AG09309 (cell line): ENCODE measurements at places on chromosomes 16 and 17.

DNA sequence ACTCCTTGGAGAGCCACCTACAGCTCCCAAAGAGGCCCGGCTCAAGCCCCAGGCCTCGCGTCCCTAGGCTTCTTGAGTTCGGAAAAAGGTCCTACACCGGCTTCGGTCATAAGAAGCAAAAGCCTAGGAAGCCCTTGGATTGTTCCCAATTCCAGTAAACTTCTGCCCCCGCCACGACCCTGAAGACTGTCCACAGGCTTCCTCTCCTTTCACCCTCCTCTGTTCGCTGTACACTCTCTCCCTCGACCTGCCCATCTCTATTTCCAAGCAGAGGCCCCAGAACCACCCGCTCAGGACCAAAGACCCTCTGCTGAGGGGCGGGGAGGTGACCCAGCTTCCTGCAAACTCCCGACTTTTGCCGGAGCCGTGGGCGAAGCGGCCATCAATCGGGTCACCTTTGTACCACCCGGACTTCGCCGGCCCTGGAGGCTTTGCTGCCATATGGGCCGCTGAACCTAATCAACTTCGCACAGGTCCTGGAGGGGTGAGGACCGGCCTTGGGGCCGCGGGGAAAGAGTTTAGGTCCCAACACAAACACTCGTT, 2.7 kb downstream of the HOXB2 start:
- no peak for DNase-seq

DNA sequence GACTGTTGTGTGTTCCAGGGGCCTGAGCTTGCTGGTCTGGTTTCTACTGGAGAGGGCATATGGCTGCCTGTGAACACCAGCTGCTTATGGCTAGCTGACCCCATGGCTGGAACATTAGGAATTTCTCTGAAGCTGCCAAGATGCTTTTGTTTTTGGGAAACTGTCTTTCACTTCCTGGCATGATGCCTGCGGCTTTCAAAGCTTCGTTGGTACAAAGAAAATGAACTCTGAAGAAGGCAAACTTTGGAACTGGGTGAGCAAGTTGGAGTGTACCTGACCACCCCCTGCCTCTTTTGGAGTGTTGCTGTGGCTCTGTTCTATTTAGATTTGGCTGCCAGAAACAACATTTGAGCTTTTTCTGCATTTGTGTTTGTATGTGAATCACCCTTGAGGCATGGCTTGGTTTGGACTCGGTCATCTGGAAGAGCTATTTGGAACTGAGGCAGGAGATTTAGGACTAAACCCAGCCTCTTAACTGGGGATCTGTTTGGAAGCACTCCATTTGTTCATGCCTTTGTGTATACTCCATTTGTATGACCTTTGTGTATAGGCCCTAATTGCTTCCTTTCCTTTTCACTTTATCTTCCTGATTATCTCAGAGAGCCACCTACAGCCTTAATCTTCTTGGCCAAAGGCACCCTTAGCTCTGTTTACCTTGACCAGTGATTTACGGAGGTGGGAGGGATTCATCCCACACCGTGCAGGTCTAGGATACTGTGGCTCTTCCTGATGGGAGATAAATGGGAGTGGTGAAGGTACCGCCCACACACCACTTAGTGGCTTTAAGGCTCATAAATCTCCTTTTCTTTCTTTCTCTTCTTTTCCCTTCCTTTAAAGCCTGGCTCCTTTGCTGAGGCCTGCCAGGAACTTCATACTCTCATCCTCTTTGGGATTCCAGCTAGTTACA, 7.3 kb upstream of the CPHXL start:
- peak; percentile 21 for DNase-seq

DNA sequence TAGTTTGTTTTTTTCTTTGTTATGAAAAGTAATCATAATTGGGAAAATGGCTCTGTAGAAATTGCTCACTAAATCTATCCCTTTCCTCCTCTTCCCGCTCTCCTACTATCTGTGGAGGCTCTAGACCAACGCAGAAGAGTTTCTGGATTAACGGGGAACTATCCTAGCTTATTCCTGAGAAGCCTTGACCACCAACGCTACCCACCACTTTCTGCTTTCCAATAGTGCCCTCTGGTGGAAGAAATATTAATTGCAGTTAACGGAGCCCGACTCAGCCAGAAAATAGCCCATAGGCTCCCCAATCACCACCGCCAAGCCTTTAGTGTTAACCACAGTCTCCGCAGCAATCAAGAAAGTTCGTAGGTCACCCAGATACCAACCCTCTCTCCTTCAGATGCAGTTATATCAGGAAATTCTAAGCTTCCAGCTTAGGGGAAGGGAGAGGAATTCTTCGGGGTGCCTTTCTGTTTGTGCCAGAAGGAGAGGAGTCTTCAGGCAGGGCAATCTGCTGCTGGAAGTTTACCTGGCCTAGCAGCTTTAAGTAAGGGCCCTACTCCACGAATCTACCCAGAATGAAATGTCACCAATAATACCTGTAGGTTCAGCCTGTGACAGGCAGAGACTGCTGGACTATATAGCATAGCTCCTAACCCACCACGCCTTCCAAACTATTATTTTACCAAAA, 23.0 kb upstream of the NSRP1 start:
- no peak for DNase-seq

DNA sequence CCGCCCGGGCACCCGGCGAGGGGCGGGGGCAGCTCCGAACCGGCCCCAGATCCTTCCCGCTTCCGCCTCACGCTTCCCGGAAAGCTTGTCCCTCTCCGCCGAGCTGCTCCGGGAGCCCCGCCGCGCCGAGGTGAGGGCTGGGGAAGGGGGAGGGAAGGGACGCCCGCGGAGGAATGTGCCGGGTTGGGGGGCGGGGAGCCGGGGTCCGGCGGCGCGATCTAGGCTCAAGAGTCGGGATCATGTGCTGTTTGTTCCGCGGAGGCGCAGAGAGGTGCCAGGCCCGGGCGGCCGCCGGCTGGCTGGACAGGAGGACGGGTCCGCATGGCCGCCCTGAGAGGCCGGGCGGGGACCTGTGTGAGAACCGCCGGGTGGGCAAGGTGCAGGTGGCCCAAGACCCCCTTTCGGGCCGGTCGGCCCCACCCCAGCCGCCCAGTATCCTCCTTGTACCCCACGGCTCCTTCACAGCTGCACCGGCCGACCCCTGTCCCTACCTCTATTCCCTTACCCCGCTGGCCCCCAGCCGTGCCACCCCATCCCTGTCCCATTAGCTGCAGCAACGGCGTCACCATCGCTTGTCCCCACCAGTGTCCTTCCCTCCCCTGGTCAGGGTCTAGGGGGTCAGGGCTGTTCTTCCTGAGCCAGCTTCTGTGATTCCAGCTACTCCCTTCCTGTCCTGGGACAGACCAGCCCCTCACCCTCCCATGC, 429 bp downstream of the KIF1C start:
- no peak for DNase-seq

GRCh38 chr16:56776562-56776961, 46.6 kb downstream of the NUP93 start:
- DNase-seq: peak; percentile 40

GRCh38 chr17:66312912-66313311, 10.5 kb downstream of the PRKCA start:
- DNase-seq: no peak
